ENCODE measurements at places on chromosomes 2 and 18.

GRCh38 chr2:176174824-176175708 is 13.4 kb upstream of the HOXD1 start:
- no peak for DNase-seq

DNA sequence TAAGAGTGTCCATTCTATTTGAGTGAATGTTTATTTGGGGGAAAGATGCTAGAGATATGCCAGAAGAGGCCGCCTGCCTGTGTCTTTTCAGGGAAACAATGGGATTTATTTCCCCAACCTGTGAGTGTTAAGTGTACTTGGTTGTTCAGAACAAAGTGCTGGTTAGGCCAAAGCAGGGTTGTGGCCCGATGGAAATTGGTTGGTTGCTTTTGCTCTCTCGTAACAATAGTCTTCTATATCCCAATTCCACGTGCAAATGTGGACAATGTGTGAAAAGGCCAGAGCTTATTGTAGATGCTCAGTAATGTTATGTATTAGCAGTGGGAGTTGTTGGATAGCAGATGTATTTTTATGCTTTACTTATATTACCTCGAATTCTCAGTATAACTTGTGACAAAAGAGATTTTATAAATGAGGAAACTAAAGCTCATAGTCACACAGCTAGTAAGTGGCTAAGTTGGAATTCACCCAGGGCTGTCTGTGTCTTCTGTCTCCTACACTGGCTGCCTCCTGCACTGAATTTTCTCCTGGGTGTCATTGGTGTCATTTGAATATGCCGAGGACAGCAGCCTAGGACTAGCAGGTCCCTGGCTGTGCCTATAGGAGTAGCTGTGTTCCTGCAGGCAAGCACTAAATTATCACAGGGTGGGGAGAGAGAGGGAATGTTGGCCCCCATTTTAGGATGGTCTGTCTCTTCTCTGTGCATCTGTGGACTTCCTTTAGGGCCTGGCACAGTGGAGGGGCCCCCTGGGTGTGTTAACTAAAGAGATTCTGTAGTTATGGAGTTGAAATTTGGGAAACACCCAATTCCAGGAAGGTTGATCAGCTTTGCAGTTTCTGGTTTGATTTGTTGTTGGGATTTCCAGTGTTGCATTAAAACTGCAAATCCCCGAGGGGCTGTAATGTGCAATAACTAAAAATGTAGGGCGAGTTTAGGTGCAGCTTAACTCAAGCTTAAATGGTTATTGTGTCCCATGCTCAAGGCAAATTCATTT is 21.6 kb downstream of the GPD2 start:
- no peak for DNase-seq

DNA sequence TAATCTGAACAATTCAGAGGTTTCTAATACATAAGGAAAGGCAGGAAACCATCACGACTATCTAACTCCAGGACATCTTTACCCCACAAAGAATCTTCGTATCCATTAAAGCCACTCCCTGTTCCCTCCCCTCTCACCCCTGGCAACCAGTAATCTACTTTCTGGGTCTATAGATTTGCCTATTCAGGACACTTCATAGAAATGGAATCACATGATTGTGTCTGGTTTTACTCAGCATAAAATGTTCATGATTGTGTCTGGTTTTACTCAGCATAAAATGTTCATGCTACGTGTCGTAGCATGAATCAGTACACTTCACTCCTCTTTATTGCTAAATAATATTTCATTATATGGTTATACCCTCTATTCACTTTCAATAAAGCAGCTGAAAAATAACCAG is 11.6 kb downstream of the FECH start:
- DNase-seq = no peak

GRCh38 chr2:120141300-120142069 is 81.7 kb downstream of the TMEM185B start:
- no peak for DNase-seq

- DNase-seq = no peak
Observed at GRCh38 chr2:53784436-53784835, 2.3 kb downstream of the ASB3 start.

DNA sequence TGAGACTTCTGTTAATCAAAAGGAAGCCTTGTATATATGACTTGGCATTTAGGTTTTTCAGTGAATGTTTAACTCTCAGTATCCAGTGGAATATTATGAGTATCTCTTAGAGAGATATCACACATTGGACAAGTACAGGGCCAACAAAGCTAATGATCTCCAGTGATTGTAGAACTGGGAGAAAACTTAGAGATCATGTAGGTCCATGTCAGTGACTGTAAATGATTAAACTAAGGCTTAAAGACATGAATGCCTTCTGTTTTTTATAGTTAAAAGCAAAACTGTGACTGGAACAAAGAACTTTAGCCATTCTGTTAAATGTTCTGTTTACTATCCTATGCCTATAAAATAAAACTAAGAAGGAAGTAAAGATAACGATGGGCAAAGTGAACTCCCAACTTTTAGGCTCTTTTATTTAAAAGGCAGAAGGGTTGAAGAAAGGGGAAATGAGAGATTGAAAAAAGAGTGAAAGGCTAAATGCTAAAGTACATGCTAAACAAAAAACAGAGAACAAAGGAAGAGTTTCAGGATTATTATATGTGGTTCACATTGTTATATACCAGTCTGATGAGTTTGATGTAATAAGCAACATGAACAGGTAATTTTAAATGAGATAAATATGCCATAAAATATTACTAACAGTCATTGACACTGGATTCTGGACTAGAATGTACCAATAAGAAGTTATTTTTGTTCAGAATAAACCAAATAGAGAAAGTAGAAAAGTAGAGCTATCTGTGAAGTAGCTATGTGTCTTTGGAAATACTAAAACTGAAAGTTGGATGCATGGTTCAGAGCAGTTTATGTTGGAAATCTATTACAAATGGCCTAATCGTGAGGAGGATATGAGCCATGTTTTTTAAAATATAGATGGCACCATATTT is 37.1 kb upstream of the TNFRSF11A start:
- no peak for DNase-seq

DNA sequence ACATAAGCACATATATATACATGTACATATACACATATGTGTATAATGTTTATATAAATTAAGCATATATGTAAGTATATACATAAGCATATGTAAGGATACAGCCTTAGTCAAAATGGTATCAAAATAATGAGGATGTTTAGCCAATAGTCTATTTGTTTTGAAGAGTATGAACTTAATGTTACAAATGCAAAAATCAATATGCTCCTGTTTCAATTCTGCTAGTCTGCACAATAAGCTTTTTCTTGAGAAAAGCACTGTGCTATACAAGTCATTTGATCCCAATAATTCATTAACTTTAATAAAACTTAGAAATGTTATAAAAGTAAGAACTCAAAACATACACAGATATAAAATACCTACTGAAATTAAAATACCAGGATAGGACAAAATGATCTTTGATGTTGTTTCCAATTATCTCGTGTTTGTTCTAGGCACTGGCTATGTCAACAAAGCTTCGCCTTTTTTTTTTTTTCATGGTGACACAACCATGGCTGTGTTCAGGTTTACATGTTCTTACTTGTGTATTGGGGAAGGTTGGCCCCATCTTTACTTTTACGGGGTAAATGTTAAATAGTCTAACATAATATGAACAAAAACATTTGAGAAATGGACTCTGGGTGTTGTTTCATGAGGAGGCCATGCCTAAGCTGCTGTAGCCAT is 271.1 kb upstream of the CDH19 start:
- no peak for DNase-seq

DNA sequence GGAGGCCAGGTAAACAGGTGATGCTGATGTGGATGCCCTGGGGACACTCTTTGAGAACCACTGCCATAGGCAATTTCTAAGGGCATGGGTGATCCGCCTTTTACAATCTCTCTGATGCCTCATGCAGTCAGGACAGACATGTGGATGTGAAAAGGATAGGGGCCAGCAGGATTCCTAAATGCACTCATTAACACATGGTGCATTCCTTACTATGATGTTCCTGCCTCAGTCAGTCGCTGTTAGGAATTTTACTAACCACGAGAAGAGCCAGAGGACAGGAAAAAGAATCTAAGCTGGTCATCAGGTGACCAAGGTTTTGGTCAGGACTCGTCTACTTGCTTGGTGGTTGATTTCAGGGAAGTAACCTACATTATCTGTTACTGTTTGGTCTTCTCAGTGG is 191.0 kb downstream of the ARL4C start:
- no peak for DNase-seq

DNA sequence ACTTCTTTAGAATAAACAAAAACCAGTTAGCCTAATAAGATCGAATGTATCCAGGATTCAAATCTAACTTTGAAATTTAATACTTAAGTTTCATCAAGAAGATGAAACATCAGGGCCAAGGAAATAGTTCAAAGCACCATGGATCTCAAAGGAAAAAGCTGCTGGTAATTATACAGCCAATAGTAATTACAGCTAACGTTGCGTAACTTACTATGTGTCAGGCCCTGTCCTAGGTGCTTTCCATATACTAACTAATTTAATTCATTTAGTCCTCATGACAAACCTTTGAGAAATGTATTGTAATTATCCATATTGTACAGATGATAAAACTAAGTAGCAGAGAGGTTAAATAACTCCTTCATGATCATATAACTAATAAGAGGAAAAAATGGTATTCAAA is 598.6 kb downstream of the NYAP2 start:
- no peak for DNase-seq
